Activated T-cell treated with anti-CD3 and anti-CD28 coated beads for 24 hours (primary cell): ENCODE measurements at places on chromosomes 6 and 20.

GRCh38 chr6:113522376-113522775 lies 334.8 kb upstream of the MARCKS start:
- DNase-seq: no peak

DNA sequence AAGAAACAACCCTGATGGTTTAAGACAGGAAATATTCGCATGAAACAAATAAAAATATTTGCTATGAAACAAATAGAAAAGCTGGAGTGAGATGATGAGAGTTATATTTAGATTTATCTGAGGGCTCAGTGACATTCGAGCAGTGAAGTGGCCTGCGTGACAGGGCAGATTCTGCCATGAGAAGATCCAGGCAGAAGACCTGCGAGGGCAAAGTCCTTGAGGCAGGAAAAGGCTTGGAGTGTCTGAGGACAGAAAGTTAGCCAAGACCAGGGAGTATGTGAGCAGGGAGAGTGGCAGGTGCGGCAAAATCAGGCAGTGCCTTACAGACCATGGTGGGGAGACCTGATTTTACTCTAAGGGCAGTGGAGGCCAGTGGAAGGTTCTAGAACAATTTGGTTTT lies 66.9 kb upstream of the RIN2 start:
- no peak for DNase-seq

- DNase-seq: no peak
These were observed 225.5 kb downstream of the EYA4 start for GRCh38 chr6:133466680-133467079.

DNA sequence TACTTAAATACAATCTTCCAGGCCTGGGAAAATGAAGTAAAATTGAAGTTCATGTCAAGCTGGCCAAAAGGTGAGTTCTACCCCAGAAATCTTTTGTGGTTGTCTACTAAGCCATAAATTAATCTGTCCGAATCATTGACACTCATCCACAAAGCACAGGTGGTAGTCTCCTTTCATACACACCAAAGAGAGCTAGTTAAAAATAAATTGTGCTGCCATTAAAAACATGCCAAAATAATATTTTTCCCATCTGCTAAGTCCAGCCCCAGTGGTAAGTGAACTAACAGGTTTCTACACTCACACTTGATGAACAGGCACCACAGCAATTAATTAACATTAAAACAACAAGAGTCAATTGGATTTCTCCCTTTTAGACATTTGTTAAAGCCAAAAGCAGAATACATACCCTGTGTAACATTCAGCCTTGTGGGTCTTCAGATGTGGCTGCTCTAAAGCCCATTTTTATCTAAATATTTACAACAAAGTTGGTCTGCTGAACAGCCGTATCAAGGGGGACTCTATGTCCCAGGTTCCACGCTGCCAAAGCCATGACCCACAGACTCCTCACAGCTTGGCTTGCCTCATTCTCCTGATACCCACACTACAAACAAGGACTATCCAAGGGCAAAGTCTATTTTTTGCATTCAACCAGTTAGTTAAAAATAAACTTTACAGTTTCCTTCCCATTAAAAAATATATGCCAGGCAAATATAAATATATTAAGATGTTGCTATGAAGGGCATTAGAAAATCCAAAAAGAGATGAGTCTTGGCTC lies 490.4 kb downstream of the BMP2 start:
- no peak for DNase-seq

- DNase-seq: no peak
These were observed 27.8 kb upstream of the LGSN start for GRCh38 chr6:63347599-63347998.

DNA sequence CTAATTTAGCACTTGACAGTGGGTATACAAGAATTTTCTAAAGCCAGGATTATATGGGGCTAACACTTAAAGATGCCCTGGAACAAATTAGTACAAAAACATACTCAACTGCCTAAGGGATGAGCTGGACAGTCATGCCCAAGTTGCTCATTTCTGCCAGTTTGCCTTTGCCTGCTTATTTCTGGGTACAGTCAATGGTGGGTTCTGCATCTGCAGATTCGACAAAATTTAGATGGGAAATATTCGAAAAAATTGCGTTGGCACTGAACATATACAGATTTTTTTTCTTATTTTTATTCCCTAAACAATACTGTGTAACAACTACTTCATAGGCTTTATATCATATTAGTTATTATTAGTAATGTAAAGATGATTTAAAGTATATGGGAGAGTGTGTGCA lies 591.9 kb downstream of the EPM2A start:
- no peak for DNase-seq

- no peak for DNase-seq
These were observed 139.4 kb upstream of the ID4 start for GRCh38 chr6:19697744-19698290.

GRCh38 chr6:146770965-146771735 lies 172.4 kb downstream of the ADGB start:
- DNase-seq: peak; percentile 16

DNA sequence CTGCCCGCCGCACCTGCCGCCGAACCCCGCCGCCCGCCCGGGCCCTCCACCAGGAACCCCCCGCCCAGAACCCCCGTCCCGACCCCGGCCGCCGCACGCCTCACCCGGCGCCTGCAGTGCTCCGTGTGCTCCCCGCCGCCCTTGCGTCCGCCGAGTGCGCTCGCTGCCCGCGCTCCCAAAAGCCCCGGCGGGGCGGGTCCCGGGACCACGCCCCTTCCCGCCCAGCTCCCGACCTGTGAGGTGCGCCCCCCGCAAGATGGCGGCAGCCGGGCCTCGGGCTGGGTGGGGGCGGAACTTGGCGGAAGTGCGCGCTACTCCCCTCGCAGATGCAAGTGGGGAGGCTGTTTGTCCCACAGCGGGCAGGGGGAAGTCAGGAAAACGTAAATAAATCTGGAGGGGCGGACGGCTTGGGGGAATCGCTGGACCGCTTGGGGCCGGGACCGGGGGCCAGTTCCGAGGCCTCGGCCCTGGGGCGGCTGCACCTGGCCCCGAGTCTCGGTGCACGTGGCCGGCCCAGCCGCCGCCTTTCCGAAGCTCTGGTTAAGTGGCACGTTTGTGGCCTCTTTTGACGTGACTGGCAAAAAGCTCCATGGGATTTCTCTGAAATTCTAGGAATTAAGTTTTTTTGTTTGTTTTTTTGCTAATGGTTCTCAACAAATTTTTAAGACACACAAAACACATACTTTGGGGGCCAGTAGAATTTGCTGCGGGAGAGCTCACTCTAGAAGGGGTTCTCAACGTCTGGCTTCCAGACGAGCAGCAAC lies at the start of gene EZR:
TSS of gene EZR (minus strand) at position 156 of the 764 bp plus-strand sequence. CDS start 1,275 bp downstream, outside the sequence.
- DNase-seq: peak; percentile 80

DNA sequence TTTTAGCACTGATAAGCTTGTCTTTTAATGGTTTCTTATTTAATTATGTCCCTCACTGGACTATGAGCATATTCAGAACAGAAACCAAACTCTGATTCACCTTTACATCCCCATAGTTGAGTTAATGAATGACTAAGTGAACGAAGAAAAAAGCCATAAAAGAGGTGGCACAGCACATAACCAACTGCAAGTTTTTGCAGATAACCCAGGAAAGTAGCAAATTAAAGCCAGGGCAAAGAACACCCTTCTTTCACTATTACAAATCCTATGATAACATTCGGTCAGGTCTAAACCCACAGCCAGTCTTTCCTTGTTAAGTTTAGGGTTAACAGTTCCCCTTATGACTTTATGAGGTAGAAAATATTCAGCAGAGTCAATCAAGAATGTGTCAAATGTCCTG lies 102.7 kb downstream of the RIN2 start:
- DNase-seq: no peak

DNA sequence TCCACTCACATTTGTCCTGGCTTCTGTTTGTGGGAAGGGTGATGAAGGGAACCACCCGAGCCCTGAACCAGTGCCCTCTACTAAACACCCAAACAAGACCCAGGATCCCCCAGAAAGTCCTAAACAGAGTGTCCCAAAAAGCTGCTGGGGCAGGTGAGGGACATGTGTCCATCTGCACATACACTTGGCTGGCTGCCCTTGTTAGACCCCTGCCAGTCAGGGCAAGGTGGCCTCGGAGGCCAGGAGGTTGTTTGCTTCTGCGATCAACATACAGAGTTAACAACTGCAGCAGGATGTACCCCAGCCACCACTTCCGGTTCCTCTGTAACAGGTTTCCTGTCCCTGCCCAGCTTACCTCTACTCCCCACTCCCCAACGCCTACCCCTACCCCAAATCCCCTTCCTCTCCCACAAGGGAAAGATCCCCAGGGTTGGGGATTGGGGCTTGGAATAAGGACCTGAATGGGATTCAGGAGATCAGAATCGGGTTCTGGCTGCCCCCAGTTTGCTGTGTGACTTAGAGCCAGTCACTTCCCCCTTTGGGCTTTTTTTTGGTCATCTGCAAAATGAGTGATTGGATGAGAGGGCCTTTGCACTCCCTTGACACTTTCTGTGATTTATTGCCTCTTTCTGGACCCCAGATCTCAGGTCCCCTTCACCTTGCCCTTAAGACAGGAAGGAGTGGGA lies 13.9 kb downstream of the DEF6 start:
- no peak for DNase-seq

DNA sequence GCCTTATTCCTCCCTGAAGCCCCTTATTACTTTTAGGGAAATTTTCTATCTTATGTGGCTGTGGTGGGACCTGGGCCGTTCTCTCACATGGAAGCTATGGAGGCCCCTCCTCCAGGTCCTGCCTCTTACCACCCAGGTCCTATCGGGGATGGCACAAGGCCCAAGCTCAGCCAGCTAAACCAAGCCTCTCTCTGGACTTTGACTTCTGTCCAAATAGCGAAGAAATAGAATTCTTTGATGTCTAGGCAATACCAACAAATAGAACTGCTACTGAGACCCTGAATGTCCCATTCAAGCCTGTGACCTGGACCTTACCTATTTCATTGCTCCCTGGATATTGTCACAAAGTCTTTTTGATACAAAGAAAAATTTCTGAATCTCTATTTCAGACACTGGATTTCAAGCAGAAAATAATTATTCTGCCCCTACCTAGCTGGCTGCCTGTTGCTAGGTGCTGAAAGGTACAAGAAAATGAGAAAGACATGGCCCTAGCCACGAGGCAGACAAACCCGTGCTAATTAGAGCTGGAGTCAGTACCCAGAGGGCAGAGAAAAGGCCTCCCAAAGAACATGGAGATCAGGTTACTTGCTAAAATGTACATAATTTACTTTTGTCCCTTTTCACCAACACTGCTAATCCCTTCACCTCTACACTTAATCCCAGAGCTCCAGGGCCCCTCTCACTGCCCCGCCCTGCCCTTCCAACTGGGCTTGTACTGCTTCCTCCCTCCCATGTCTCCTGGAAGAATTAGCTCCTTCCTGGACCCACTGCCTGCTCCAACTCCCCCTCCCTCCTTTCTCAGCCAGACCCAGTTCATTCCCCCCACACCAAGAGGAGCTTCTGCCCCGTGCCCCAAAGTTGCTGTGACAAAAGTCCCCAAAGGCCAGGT lies 15.5 kb upstream of the NNAT start:
- no peak for DNase-seq

GRCh38 chr6:22808466-22808865 lies 239.1 kb downstream of the HDGFL1 start:
- no peak for DNase-seq

- DNase-seq: no peak
These were observed 156.6 kb upstream of the AFDN start for GRCh38 chr6:167669870-167670802.

DNA sequence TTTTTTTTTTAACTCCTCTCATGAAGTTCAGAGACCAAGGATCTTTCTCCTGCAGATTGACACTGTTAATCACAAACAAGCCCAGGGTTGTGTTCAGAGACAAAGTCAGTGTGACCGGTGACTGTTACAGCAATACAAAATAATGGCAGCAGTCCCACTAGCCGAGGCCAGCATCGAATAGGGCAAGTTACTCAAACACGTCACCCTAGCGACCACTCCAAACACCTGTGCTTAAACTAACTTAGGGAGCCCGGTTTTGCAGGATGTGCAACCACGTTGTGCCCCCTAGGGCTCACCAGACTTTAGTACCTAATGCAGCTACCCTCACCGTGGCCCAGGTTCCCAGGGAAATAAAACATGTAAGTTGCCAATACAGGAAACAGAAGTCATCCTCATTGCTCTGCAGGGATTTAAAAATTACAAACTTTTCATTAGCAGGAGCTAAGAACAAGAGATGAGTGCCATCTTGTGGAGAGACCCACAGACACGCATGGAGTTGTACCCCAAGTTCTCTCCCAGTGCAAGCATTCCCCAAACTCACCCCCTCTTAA lies 38.1 kb downstream of the FAM50B start:
- no peak for DNase-seq

DNA sequence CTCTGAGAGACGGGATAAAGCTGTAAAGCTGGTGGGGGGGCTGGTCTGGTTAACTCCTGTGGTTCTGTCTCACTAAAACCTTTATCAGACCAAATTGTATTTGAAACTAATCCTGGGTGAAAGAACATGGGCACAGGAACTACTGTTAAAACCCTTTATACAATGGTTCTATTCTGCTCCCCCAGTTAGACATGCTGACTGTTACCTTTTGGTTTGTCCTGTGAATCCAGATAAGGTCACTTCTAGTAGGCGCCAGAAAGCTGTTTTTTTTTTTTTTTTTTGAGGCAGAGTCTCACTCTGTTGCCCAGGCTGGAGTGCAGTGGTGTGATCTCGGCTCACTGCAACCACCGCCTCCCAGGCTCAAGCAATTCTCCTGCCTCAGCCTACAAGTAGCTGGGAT lies 29.7 kb downstream of the GSTA4 start:
- no peak for DNase-seq

GRCh38 chr20:44031781-44032582 lies 117.3 kb downstream of the TOX2 start:
- no peak for DNase-seq

- no peak for DNase-seq
These were observed 21.9 kb downstream of the SAMD5 start for GRCh38 chr6:147530132-147531060.

GRCh38 chr6:120237221-120237620 lies 887.7 kb upstream of the MAN1A1 start:
- DNase-seq: no peak
